ENCODE measurements at places on chromosomes 7 and 10.

DNA sequence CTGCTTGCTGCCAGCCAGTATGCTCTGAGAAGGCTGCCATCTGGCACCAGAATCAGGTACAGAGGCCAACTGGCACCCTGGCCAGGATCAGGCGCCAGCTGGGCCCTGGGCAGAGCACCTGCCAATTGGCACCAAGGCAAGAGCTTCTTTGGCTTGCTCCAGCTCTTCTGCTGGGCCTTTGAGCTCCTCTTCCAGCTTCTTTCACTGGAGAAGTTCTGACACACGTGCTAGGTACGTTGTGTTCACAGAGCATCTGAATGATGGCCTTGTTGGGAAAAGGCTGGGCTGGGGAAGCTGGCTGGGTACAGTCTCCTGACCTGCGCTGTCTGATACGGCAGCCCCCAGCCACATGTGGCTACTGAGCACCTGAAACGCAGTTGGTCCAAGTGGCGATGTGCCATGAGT, 31.7 kb upstream of the OPALIN start:
- DNase-seq: peak; percentile 79

- DNase-seq: no peak
Measured at GRCh38 chr10:110163192-110163773, 44.1 kb upstream of the MXI1 start.

GRCh38 chr10:42743697-42744096, 38.9 kb upstream of the BMS1 start:
- no peak for DNase-seq

GRCh38 chr7:99898023-99898357, 21.2 kb upstream of the OR2AE1 start:
- DNase-seq: no peak

GRCh38 chr7:26343320-26343832, 51.7 kb downstream of the SNX10 start:
- no peak for DNase-seq

GRCh38 chr7:100895701-100895955, at the start of gene ACHE:
Gene ACHE, minus strand, starts transcription at chr7:100895888. Its CDS starts 1,656 bp downstream, at chr7:100894232.
- DNase-seq: no peak

DNA sequence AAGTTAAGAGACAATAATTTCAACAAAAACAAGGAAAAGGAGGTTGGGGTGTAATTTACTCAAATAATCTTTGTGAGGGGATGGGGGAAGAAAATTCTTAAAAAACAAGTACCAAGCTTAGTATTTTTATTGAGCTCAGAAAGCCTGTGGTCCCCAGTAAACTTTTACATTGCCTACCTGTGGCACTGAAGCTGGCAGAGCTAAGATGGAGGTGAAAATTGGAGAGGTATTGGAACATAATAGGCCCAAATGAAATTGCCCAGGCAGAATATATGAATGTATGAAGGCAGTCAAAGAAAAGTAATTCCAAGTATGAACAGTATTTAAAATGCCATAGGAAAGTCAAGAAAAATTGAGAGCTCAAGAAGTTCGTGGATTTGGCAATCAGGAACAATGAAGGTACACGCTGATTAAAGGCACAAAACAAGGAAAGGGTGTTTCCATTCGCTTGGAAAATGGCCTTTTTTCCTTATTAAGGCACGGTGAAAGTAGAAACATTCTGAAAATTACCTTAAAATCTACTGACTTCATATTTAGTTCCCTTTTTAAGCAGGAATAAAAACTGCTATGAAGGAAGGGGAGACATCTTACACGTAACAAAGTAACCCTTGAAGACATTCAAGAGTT, 3.4 kb upstream of the KMT2E start:
- no peak for DNase-seq

All from Right ventricle myocardium inferior (tissue), 1 donor.